NCI-H345 (cell line): ENCODE measurements at places on chromosomes 2 and 18.

DNA sequence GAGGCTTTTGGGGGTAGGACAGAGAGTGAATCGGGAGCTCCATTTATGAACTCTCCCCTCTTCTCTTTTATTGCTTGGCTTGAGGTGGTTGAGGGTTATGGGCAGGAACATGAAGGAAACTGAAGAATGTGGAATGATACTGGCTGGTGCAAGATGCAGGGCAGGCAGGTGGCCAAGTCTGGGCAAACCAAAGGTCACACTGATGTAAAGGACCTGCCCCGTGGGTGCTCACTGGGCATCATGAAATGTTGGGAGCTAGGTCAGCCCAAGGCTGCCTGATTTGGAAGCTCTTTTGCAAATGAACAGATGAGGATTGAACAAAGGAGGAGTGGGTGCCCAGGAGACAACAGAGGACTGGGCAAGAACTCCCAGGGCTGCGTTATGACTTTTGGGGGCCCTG, 328.9 kb downstream of the CLIP4 start:
- DNase-seq: no peak

GRCh38 chr2:188494906-188495305, 203.2 kb downstream of the GULP1 start:
- DNase-seq: no peak

DNA sequence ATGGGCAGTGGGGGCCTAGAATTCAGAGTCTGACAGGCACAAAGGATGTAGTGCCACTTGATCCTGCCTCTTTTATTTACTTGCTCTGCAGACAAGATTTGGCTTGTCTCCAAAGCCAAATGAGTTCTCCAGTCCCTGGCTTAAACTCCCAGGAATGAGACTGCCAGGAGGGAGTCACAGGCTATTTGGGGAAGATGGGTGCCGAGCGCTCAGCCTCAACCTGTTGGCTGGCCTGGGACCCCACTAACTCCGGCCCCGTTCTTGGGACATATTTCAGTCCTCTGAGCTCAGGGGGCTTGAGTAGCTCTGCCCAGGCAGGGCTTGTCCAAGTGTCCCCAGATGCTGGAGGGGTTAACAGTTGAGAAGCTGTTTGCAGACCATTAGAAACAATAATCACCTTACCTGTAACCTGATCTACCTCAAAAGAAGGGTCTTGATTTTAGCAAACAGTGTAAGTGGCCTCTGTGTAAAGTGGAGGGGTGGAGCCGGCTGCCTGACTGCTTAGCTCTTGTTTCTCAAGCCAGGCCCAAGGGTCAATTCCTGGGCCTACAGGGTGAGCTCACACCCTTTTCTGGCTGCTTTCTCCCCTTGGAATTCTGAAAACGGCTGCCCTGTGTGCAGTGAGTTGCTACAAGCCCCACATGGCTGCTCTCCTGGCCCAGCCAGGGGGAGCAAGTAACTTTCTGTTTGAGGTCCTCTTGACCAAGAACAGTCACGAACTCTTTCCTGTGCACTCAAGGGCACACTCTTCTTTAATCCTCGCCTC, 27.1 kb upstream of the FZD5 start:
- DNase-seq: peak; percentile 88

GRCh38 chr2:28408764-28409599, 16.3 kb downstream of the FOSL2 start:
- DNase-seq: no peak

DNA sequence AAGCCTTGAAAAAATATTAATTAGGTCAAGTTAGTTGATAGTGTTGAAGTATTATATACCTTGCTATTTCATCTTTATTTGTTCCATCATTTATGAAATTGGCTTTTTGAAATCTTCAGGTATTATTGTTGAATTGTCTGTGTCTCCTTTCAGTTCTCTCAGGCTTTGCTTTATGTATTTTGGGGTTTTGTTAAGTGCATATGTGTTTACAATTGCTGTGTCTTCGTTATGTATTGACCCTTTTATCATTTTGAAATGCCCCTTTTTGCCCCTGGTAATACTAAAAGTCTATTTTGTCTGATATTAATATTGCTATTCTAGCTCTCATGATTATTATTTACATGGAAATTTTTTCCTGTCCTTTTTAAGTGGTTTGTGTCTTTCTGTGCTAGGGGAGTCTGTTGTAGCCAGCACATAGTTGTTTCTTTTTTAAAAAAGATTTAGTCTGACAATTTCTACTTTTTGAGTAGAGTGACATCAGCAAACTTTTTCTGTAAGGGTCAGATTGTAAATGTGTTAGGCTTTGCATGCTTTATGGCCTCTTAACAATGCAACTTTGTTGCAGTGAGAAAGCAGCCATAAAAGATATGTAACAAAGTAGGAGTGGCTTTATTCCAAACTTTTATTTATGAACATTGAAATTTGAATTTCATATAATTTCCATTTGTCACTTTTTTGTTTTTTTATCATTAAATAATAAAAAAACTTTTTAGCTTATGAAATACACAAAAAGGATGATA, 19.9 kb downstream of the SOCS6 start:
- no peak for DNase-seq

DNA sequence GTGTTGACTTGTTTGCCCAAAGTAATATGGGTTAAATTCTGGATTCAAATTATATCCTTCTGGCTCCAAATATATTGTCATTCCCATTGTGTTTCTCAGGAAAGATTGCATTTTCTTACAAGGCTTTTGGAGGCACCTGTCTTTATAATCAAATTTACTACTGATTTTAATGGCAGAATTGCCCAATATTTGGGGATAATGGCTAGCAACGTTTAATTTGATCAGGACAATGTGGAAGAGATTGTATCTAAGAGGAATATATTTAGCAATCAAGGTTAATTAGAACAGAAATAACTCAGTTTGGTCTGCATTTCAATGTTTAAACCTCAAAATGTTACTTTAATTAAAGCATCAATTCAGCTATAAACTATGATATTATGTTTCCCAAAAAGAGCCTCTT, 41.7 kb upstream of the ZNF804A start:
- no peak for DNase-seq

DNA sequence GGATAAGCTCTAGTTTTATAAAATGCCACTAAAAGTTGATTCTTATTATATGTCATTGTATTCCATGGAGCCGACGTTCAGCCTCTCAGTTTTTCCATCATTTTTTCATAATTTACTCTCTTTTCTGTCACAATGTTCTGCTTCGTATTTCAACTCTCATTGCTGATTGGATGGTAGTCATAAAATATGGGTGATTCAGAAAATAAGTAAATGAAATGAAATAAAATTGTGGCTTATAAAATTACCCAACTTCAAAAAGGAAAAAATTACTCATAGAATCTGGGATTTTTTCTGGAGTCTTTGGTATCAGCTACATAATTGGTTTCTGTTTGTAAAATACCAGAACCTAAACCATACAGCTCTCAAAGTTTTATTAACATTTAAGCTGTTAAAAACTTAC, 139.7 kb upstream of the ITGA4 start:
- no peak for DNase-seq

GRCh38 chr2:174338147-174338605, 3.4 kb downstream of the SP9 start:
- DNase-seq: no peak
